ENCODE measurements at places on chromosomes 16 and 17.
A peak's percentile ranks its signal among the peaks of the same experiment; 100 is the strongest.

DNA sequence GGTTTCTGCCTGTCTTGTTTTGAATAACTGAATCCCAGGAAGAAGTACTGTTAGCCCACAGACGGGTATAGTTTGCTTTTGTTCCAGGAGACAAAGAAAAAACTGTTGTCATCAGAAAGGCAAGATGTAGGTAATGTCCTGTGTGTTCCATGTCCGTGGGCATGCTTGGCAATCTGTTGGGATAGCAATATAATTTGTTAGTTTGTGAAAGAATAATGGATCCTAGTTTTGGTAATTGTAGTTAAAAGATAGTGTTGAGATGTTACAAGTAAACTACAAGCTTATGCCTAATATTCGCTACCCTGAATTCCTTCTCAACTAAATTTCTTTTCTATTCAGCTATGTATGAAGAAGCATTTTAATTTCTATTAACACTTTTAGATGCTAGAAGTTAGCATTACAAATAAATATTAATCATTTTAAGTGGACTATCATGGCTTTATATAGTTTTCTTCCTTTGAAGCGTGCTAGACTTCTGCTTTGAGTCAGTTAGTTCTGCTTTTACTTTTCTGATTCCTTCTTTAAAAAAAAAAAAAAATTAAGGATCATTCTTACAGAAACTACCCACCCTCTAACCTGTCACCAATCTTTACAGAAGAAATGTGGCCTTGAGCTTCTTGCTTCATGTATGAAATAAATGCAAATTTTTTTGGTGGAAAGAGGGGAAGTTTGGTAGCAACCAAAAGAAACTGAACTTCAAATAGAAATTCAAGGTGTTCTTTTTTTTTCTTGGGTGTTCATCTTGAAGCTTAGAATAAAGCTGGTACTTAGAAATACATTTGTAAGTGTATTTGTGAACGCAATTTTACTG lies 2.4 kb downstream of the EVI2A start:
- peak; percentile 63 for DNase-seq

DNA sequence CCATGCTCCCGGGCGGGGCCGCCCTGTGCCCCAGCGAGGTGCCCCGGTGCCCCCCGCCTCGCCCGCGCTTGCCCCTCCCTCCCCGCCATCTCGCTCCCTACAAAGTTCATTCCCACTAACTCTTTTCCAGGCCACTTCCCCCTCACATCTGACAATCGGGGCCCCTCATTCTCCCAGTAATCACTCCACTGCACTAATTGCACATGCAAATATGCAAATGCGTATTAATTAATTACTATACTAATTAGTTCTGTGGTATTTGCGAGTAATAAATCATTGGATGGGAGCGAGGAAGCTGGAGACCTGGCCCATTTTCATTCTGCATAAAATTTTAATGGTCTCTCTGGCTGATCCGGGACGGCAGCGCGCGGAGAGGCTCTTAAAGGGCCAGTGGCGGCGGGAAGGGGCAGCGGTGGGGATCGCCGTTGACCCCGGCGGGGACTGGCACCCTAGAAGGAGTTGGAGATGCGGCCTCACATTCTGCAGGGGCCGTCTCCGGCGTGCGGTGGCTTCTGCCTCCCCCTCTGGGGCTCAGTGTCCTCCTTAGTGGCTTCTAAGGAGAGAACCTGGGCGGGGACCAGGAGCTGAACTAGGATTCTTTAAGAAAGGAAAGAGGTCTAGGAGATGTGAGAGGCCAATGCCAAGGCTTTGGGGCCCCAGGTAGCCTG lies 8.4 kb upstream of the PPP1R1B start:
- DNase-seq: peak; percentile 23

DNA sequence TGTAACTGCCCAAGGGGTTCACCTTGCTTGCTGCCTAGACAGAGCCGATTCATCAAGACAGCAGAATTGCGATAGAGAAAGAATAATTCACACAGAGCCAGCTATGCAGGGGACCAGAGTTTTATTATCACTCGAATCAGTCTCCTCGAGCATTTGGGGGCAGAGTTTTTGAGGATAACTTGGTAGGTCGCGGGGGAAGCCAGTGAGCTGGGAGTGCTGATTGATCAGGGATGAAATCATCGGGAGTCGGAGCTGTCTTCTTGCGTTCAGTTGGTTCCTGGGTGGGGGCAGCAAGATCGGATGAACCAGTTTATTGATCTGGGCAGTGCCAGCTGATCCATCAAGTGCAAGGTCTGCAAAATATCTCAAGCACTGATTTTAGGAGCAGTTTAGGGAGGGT lies 9.1 kb downstream of the ITGAM start:
- DNase-seq: no peak

DNA sequence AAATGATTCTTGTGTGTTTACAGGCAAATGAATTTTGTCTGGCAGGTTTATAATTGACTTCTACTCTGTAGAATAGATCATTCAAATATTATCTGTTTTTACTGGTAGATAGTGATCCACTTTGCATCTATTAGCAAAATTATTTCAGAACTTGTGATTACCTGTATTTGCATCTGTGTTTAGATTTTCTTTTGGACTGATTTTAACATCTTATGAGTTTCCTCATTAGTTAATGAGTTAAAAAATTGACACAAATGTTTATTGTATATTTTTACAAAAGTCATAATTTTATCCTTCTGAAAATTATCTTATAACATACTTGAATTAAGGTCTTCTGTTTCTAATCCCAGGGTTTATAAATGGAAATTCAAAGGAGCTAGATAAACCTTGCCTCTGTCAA lies 132.0 kb upstream of the KCNJ16 start:
- DNase-seq: no peak

DNA sequence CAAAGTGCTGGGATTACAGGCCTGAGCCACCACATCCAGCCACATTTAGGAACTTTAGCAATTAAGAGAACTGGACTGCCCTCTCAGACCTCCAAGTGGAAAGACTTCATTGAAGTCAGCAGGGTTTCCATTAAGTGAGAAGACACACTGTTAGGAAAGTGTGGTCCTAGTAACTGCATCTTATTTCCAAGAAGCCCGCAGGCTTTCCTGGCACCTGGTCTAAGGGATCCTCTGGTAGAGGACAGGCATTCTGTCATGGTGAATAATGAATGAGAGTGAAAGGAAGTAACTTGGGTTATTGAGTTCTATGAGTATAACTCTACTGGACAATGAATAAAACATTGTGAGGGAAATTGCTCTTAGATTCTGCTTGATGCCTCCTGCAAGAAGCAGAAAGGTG lies 14.1 kb downstream of the C17orf75 start:
- no peak for DNase-seq

- DNase-seq: peak; percentile 99
These were observed at the start of gene PIP4K2B for GRCh38 chr17:38799501-38800236. Gene PIP4K2B, minus strand, starts transcription at chr17:38799556. Its CDS starts 132 bp downstream, at chr17:38799424.

GRCh38 chr17:3894911-3895343 lies 2.1 kb upstream of the CAMKK1 start:
- DNase-seq: peak; percentile 37

- no peak for DNase-seq
These were observed 220.5 kb downstream of the PARN start for GRCh38 chr16:14409563-14409962.

DNA sequence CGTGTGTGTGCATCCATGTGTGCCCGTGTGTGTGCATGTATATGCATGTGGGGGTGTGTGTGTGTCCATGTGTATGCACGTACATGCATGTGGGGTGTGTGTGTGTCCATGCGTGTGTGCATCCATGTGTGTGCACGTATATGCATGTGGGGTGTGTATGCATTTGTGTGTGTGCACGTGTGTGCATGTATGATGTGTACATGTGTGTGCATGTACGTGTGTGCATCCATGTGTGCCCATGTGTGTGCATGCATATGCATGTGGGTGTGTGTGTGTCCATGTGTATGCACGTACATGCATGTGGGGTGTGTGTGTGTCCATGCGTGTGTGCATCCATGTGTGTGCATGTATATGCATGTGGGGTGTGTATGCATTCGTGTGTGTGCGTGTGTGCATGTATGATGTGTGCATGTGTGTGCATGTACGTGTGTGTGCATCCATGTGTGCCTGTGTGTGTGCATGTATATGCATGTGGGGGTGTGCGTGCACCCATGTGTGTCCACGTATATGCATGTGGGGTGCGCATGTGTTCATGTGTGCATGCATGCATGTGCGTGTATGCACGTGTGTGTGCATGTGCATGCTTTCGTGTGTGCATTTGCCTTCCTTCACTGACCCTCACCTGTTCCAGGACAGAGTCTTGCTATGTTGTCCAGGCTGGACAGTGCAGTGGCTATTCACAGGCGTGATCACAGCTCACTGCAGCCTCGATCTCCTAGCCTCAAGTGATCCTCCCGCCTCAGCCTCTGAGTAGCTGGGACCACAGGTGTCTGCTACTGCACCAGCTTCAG lies 129.6 kb upstream of the TNRC6C start:
- DNase-seq: no peak

GRCh38 chr17:29007456-29007855 lies 1.6 kb upstream of the SEZ6 start:
- no peak for DNase-seq

GRCh38 chr16:89422527-89422904 lies 67.8 kb downstream of the ANKRD11 start:
- DNase-seq: no peak

DNA sequence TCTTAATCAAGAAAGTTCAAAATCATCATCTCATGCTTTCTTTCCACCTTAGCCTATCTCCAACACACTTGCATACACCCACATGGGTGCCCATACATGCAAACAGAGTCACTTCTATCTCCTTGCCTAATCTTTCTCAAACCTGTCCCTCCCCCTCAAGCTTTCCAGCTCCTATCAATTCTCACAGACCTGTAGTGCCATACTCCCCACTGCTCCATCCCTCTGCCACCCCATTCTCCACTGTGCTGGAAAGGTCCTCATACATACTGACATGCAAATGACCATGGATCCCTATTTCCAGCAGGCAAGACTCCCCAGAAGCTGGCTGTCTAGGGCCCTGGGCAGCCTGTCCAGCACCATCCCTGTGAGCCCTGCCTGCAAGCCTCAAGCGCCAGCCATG lies 320.4 kb upstream of the CCL2 start:
- DNase-seq: no peak

- no peak for DNase-seq
These were observed 406.2 kb upstream of the PSMD7 start for GRCh38 chr16:73890186-73891128.

- no peak for DNase-seq
These were observed 24.5 kb upstream of the HYDIN start for GRCh38 chr16:71254832-71255525.

GRCh38 chr17:74603037-74603635 lies 11.1 kb upstream of the CD300LD start:
- DNase-seq: no peak

DNA sequence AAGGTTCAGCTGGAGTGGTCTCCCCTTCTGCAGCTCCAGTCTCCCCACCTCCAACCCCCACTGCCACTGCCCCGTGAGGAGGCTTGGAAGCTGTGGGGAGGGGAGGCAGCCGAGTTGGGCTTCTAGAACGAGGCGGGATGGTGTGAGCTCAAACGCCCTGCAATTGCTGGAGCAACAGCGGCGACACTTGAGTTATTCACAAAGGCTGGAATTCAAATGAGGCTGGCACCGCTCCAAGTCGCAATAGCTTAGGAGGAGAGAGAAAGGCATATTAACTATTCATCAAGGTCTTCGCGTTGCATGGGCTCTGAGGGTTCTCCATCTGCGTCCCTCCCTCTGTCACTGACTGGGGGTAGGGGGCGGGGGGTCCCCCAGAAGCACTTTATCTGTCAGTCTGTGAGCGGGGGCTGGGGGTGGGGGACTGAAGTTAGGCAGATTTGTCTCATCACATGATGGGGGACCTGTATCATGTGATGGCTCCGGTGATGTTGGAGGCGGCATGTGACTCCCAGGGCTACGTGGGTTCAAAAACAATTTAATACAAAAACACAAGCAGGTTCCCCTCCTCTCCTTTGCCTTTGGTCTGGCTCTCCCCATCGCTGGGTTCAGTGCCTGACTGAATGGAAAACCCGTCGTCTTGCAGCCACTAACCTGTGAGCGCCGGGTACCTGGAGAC lies 70.5 kb downstream of the RBBP6 start:
- DNase-seq: peak; percentile 2

GRCh38 chr17:7673239-7673638 lies 14.1 kb downstream of the TP53 start:
- peak; percentile 73 for DNase-seq

- peak; percentile 78 for DNase-seq
These were observed 11.4 kb downstream of the SLC13A5 start for GRCh38 chr17:6701719-6702118.

GRCh38 chr17:63279498-63280230 lies 166.4 kb downstream of the CYB561 start:
- no peak for DNase-seq

GRCh38 chr17:27919079-27919478 lies 25.9 kb upstream of the LYRM9 start:
- no peak for DNase-seq

DNA sequence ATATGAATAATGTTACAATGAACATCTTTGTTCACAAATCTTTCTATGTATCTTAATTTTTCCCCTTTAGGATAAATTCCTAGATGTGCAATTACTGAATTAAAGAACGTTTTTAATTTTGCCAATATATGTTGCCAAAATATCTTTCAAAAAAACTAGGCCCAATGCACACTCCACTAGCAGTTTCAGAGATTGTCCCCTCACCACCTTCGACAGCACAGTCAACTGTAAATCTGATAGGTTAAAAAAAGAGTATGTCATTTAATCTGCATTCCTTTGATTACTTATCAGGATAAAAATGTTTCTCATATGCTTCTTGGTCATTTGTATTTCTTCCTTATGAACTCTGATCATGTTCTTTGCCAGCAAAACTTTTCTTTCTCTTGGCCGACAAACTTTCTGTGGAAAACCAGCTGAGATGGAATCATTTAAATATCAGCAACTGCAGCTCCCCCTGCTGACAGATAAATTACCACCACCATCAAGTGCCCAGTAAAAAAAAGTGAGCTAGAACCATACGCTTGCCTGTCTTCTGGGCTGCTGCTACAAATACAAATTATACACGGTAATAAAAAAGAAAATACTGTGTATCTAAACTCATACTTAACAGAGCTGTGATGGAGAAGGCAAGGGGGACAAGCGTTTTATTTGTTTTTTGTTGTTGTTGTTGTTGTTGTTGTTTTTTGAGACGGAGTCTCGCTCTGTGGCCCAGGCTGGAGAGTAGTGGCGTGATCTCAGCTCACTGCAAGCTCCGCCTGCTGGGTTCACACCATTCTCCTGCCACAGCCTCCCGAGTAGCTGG lies 19.6 kb upstream of the KANSL1 start:
- peak; percentile 80 for DNase-seq

DNA sequence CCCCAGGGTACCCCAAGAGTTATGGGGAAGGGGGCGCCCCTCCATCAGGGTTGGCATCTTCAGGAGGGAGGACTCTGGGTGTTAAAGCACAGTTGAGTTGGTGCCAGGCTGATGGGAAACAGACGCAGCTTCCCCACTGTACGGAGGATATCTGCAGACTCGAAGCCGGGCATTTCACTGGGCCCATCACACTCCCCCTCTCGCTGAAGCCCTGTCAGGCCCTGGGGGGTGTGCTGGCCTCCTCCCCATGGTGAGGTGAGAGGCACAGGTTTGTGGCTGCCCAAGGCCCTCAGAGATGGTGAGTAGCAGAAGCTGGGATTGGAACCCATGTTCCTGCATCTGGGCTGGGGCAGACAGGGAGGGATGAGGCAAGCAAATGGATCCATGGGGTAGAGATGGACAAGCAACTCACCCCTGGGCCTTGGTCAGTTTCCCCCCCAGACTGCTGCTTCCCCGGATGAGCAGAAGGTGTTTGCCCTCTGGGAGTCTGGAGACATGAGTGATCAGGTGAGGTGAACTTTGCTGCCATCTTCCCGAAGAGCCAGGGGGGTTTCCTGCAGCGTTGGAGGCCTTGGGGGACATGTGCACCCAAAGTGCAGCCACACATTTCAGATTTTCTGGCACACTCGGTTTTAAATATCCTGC lies 31.0 kb downstream of the POLR3E start:
- DNase-seq: no peak

- DNase-seq: peak; percentile 16
These were observed 33.8 kb upstream of the CCL22 start for GRCh38 chr16:57324749-57325148.

GRCh38 chr17:74558882-74559519 lies 8.3 kb downstream of the CD300H start:
- no peak for DNase-seq
